ENCODE measurements at places on chromosomes 5 and 9.

DNA sequence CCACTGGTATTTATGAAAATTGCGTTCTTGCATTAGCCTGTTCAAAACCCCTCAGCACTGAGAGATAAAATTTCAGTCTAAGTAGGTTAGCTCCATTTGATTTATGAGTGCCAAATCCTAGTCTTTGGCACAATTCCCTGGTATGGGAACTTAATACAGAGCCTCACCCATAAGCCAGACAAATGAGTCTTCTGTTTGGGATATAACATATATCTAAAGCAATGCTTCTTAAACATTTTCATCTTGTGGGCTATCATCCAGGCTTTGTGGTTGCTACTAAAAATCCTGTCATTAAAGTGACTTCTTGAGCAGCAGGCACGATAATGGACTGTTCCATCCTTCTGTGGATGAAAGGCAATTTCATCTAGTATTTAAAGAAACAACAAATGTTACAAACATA, 419.5 kb upstream of the ACTBL2 start:
- no peak for DNase-seq

- no peak for DNase-seq
Measured at GRCh38 chr5:80229902-80230255, 26.0 kb downstream of the SERINC5 start.

GRCh38 chr5:57033503-57033902, 81.6 kb upstream of the MIER3 start:
- no peak for DNase-seq

DNA sequence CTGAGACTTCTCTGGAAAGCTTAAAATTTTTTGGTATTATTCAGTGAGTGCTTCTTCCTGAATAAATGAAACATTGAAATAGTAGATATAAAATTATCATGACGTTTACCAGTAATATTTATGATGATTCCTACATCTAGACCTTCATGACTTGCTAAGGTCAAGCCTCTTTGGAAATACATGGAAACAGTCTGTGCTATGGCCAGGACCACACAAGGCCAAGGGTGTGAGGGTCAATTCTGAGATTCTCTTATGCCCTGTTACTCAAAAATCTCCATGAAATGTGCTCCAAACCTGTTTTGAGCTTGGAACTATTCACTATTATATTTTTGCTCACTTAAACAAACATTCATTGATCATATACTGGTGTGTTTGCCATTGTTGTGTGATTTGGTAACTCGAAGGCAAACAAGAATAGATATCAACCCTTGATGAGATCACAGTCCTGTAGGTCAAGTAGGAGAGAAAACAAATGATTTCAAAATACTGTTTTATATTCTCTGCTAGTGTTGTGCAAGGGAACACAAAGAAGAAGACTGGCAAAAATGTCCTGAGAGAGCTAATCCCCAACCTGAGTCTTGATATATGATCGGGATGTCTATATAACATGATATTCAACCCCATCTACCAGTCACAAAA, 1254.9 kb upstream of the DMAC1 start:
- no peak for DNase-seq

DNA sequence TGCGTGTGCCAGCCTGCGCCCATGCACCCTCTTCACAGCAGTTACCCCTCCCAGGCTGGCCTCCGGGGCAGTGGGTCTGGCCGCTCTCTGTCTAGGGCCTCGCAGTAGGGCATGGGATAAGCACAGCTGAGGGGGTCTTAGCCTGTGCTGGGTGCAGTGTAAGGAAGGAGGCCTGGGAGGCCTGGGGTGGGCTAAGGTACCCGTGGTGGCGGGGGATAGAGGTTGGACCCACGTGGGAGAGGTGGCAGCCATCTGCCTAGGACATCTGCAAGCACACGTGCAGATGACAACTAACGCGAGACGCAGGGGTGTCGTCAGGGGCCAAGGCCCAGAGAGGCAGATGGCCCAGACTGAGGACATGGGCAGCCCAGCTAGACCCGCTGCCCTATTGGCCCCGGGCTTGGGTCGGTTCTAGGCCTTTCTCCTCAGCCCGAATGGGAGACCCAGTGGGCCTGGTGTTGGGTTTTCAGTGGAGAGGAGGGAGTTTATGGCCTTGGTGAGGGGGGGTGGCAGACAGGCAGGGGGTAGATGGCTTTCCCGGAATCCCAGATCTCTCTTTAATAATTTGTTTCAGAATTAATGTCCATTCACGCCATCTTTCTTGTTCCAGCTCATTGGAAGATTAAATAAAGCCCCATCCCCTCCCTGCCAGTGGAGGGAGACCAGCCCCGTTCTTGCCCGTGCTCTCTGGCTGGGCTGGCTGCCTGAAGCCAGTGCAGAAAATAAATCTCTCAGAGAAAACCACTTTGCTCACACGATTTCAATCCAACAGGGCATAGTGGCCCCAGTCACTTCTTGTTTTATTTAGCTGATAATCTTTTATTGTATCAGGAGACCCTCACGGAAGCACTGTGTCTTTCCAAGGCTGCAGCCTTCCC, 154.2 kb downstream of the GAPVD1 start:
- no peak for DNase-seq

GRCh38 chr9:114051281-114051680, 26.8 kb downstream of the AMBP start:
- no peak for DNase-seq

DNA sequence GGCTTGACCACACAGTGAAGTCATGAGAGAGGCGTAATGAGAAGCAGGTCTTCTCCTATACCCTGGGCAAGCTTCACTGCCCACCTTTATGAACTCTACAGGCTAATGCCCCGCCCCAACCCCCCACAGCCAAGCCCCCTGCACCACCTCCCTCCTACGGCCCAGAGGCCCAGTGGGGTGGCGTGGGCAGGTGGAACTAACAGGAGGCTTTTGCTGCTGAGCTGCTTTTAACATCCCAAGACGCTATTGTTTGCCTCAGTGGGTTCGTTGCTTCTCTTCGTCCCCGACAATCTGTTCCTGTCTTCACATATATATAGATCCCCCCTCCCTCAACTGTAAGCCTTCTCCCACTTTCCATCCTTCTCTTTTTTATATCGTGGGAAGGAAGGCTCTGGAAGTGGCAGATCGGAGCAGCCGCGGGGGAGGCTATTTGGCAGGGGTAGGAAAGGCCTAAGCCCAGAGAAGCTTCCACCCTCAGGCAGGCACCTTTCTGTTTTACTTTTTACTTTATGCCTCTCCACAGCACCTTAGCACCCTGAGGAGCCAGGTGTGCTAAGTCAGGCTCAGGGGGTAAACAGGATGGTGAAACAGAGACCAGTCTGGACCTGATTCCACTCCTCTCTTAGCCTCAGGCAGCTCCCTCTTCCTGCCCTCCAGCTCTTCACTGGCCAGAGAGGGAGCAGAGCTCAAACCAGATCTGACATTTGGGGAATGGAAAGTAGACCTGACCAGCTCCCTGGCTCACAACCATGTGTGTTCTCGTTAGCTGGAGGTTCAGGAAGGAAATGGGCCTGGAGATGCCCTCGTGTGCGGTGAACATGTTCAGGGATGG, 26.5 kb downstream of the CD74 start:
- no peak for DNase-seq

DNA sequence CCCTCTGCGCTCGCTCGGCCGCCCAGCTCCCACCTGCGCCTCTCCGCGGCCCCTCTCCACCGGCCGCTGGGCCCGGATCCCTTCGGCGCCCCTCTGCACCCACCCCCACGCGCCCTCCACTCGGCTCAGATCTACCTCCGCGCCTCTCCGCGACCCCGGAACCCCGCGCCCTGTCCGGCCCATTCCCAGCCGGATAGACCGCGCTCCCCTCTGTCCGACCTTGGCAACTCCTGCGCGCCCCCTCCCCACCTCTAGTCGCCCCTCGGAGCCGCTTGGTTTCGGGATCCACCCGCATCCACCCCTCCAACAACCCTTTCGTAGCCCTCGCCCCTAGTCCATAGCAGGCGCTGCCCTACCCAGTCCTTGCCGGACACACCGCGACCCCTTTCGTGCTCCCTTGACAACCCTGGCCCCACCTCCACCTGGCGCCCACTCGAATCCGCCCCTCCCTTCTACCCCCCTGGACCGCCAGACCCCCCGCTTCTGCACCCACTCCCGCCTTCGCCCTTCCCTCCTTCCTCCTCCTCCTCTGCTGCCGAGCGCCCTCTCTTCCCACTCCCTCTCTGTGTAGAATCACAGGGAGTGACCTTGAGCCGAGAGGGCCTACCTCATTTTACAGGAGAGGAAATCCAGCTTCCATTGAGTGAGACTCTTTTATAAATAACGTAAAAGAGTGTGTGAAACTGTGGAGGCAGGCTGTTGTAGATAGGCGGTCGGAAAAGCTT, 525 bp upstream of the AK3 start:
- peak; percentile 44 for DNase-seq

DNA sequence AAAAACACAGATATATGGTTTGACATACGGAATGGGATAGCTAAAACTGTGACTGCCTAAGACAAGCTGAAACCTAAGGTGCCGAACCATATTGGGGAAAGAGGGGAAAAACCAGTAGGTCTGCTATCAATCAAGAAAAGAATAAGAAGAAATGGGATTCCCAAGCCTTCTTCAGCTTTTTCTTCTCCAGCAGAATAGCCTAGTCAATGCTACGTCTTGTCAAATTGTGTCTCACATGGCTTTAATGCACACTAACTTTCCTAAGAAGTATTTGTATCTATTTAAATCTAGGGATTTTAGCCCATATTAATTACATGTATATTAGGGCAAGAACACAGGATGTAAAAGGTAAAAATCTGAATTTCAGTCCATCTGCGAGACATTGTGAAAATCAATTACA, 797 bp upstream of the FBXO38 start:
- no peak for DNase-seq

- no peak for DNase-seq
Measured at GRCh38 chr9:6598249-6598725, 47.2 kb downstream of the GLDC start.

- peak; percentile 30 for DNase-seq
Measured at GRCh38 chr9:2053883-2054845, 39.0 kb downstream of the SMARCA2 start.

DNA sequence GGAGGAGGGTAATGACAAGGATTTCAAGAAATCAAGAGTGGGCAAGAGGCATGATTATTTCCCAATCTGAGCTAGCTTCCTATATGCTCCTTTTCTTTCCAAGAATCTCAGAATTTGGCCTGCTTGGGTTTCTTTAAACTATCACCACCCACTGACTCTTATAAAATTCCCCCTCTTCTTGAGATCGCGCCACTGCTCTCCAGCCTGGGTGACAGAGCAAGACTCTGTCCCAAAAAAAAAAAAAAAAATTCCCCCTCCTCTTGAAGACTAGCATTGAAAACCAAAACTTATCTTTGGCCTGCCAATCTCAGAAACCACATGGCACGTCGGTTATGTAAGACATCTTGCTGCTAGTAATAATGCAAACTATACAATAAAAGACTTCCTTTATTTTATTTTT, 3.4 kb upstream of the DMXL1 start:
- DNase-seq: no peak

All from right hindlimb (tissue), 1 donor.